Cardiac muscle cell (in vitro differentiated cells and primary cell): ENCODE measurements at places on chromosomes 5 and 9. TPM values are rescaled to one million over a fixed set of nuclear protein-coding genes. Genes with fewer than 3 reads are reported as not detected.

DNA sequence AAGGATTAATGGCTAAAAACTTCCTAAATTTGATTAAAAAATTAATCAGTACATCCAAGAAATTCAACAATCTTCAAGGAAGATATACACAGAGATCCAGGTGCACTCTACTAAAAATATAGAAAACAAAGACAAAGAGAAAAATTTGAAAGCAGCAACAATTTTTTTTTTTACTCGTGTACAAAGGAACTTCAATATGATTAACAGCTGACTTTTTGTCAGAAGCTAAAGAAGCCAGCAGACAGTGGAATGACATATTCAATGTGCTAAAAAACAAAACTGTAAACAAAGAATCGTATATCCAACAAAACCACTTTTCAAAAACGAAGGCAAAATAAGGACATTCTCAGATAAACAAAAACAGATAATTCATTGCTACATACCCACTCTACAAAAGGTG, 234.6 kb downstream of the FSTL4 start:
- no peaks in the 10 kb centered on the region for H3K4me1 ChIP-seq
- DNase-seq = no peak
- H3K36me3 ChIP-seq = no peaks in the 10 kb centered on the region
- H3K27ac ChIP-seq = no peak overlapping the region

DNA sequence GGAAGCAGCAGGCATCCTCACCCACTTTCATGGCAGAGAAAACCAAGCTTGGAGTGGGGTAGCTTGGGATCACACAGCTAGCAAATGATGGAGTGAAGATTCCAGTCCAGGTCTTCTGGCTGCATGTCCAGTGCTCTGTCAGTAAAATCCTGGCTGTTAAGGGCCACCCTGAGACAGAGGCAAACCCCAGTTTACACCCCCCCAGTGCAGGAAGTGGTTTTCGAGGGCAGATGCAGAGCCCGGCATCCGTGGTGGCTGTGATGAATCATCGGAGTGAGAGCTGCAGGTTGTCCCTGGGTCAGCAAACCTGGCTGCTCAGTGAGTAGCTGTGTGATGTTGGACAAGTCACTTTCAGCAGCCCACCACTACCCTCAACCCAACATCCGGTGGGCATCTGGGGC, 115.4 kb downstream of the RGS3 start:
- no peaks in the 10 kb centered on the region for H3K27me3 ChIP-seq
- peaks cover 16% of the 10 kb centered on the region for H3K4me1 ChIP-seq
- peak overlapping the region; percentile 57 for H3K27ac ChIP-seq
- no peak overlapping the region for H3K4me3 ChIP-seq
- DNase-seq = no peak

DNA sequence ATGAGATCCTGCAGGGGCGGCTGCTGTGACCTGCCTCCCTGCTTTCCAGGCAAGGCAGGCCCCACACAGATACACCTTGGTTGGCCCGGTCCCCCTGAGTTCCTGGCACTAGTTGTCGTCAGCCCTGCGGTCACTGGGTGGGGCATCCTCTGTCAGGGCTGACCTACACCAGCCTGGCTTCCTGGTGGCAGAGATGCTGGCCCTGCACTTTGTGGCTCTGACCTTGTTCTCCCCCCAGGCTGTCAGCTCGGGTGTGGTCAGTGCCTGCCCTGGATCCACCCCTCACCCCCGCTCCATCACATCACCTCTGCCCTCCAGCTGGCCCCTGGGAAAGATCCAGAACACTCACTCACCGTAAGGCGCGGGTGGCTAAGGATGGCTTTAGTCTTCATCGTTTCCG, 74.1 kb downstream of the PHF2 start:
- peaks cover 14% of the 10 kb centered on the region for H3K36me3 ChIP-seq
- no peak overlapping the region for H3K27ac ChIP-seq
- DNase-seq = no peak
- no peaks in the 10 kb centered on the region for H3K4me1 ChIP-seq
- no peaks in the 10 kb centered on the region for H3K27me3 ChIP-seq
- no peak overlapping the region for H3K4me3 ChIP-seq

Gene C5orf47
- 0.57 TPM in 1 of 2 replicates, not detected in the other for total RNA-seq

GRCh38 chr9:16314476-16314875, 556.0 kb downstream of the BNC2 start:
- no peaks in the 10 kb centered on the region for H3K36me3 ChIP-seq
- H3K27ac ChIP-seq = no peak overlapping the region
- peaks cover 4% of the 10 kb centered on the region for H3K27me3 ChIP-seq

Gene GRIN1
- 0.03 TPM in 1 of 2 replicates, not detected in the other for total RNA-seq

Gene MCIDAS
- total RNA-seq = not detected in 2 replicates

GRCh38 chr9:95096807-95097206, 220.7 kb downstream of the FANCC start:
- H3K27me3 ChIP-seq = no peaks in the 10 kb centered on the region
- H3K4me3 ChIP-seq = no peak overlapping the region
- no peak for DNase-seq
- H3K36me3 ChIP-seq = no peaks in the 10 kb centered on the region
- peaks cover 18% of the 10 kb centered on the region for H3K4me1 ChIP-seq

Gene CDKN2B-AS1
- not detected in 2 replicates for total RNA-seq

Gene RRAGA
- 43.8 and 53.7 TPM in 2 replicates for total RNA-seq

Gene PCDHGA12
- 1.7 and 6.1 TPM in 2 replicates for total RNA-seq

DNA sequence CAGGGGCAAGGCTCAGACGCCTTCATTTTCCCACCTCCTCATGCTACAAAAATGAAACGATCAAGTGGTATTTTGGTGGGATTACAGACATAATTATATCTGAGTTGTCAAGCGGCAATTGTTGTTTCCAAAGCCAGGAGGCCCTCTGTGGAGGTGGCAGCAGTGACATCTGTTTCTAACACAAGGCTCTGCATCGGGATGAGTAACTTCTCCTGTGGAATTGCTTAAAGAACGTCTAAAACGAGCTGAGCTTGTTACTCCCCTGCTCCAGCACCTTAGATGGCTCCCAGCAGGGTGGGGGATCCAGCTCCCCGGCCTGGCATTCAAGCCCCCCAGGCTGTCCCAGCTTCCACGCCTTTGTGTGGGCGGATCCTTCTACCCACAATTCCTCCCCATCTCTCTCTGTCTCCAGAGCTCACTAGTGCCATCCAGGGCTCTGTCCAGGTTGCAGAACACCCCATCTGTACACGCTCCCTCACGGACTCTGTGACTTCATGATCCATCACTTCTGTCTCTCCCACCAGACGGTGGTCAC, 36.8 kb downstream of the DAB2IP start:
- no peak overlapping the region for H3K27ac ChIP-seq
- no peaks in the 10 kb centered on the region for H3K27me3 ChIP-seq
- no peak for DNase-seq
- H3K4me3 ChIP-seq = no peak overlapping the region
- H3K36me3 ChIP-seq = no peaks in the 10 kb centered on the region

GRCh38 chr9:124137944-124138335, 119.8 kb upstream of the NEK6 start:
- DNase-seq = no peak
- no peaks in the 10 kb centered on the region for H3K36me3 ChIP-seq
- no peak overlapping the region for H3K27ac ChIP-seq

Gene INSL6
- not detected in 2 replicates for total RNA-seq

Gene WWC1
- 8.6 and 9.7 TPM in 2 replicates for total RNA-seq

GRCh38 chr9:105912157-105912862, 218.0 kb downstream of the TMEM38B start:
- no peaks in the 10 kb centered on the region for H3K36me3 ChIP-seq
- H3K27me3 ChIP-seq = no peaks in the 10 kb centered on the region
- no peak for DNase-seq
- H3K27ac ChIP-seq = no peak overlapping the region
- no peak overlapping the region for H3K4me3 ChIP-seq

DNA sequence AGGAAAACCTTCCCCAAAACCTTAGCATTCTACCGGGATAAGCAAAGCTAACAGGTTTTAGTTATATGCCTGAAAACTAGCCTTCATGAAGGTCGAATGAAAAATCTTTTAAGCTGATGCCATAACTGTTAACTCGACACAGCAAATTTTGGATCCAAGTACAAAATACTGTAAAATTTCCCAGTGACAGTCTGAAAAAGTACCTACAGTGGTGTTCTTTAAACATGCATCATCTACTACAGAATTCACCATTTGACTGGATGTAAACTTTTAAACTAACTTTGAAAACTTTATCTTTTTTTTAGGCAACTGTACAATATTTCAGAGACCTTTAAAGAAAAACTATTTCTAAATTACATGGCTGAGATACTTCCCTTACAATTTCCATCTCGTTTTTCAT, 791 bp downstream of the RAPGEF6 start:
- peak overlapping the region; percentile 98 for H3K27ac ChIP-seq
- H3K4me3 ChIP-seq = peak overlapping the region; percentile 67
- no peaks in the 10 kb centered on the region for H3K27me3 ChIP-seq
- peaks cover 23% of the 10 kb centered on the region for H3K4me1 ChIP-seq
- DNase-seq = no peak

- no peak overlapping the region for H3K27ac ChIP-seq
- no peak overlapping the region for H3K4me3 ChIP-seq
- DNase-seq = no peak
- no peaks in the 10 kb centered on the region for H3K27me3 ChIP-seq
These were observed 7.0 kb downstream of the RCL1 start for GRCh38 chr9:4799775-4800174.

DNA sequence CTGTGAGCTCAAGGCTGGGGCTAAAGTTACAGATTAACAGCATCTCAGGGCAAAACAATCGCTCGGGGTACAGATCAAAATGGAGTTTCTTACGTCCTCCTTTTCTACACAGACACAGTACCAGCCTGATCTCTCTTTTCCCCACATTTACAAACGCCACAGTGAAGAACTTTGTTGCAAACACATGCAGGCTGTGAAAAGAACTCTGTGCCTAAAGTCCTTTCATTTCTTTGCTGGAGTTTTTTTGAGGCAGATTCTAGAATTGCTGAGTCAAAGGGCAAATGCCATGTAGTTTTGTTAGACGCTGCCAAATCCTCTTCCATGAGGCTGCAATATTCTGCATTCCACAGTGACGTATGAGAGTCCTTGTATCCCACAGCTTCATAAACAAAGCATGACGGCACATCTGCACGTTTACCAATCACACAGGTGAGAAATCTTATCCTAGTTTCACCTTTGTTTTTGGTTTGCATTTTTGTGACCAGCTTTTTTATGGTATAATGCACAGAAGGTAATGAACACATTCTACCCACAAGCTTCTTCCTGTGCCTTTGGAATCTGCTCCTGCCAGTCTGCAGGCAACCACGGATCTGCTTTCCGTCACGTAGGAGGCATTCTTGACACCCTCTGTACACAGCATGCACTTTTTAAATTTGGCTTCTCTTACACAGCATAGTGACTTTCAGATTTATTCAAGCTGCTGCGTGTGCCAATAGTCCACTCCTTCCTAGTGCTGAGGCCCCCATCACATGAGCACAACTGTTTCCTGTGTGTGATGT, 44.6 kb upstream of the LPCAT1 start:
- H3K4me3 ChIP-seq = no peak overlapping the region
- DNase-seq = peak; percentile 36
- H3K36me3 ChIP-seq = peaks cover 3% of the 10 kb centered on the region
- H3K27me3 ChIP-seq = no peaks in the 10 kb centered on the region
- H3K27ac ChIP-seq = peak overlapping the region; percentile 57

DNA sequence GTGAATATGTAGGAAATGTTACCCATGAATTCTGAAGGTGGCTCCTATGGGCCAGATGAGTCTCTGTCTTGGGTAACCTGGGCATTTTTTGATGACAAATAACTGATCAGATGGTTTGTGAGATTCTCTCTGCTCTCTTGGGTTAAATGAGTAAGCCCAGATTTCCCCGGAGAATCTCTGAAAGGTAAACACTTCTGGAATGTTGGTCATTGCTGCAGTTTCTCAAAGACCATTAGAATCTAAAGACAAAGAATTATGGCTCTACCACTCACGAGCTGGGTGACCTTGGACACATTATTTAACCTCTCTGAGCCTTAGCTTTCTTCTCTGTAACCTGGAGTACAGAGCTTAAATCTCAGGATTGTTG, 191.2 kb downstream of the DAB2IP start:
- H3K36me3 ChIP-seq = no peaks in the 10 kb centered on the region
- no peak for DNase-seq
- no peaks in the 10 kb centered on the region for H3K27me3 ChIP-seq
- H3K4me1 ChIP-seq = peaks cover 4% of the 10 kb centered on the region
- no peak overlapping the region for H3K27ac ChIP-seq

- DNase-seq = no peak
- H3K36me3 ChIP-seq = no peaks in the 10 kb centered on the region
- H3K4me3 ChIP-seq = no peak overlapping the region
- H3K27ac ChIP-seq = no peak overlapping the region
- H3K27me3 ChIP-seq = peaks cover 21% of the 10 kb centered on the region
These were observed 22.8 kb upstream of the TRMT10B start for GRCh38 chr9:37730839-37731238.

DNA sequence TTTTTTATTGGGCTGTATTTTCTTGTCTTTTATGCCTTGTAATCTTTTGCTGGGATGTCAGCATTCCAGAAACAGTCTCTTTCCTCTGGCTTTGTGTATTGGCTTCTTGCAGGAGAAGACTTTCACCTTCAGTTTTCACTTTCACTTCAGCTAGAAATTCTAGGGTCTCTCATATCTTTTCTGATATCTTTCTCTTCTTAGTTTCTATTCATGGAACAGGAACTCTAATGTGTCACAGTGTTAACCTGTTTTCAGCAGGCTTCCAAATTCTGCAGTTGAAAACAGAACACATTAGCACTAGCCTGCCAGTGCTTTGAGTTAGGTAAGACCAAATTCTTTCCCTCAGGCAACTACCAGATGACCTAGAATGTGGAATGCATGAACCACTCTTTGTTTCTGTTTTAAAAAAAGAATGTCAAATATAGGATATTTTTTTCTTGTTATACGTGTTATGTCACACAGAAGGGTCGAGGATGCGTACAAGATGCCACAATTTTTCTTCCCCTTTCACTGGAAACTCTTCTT, 164.7 kb downstream of the TUSC1 start:
- H3K4me1 ChIP-seq = no peaks in the 10 kb centered on the region
- no peak for DNase-seq
- no peak overlapping the region for H3K27ac ChIP-seq
- H3K4me3 ChIP-seq = no peak overlapping the region

Gene SHISAL2B
- total RNA-seq = 1.9 TPM in 1 of 2 replicates, not detected in the other

GRCh38 chr9:123517512-123517911, 161.5 kb downstream of the CRB2 start:
- no peak for DNase-seq
- H3K4me1 ChIP-seq = no peaks in the 10 kb centered on the region
- H3K36me3 ChIP-seq = no peaks in the 10 kb centered on the region
- no peak overlapping the region for H3K4me3 ChIP-seq
- H3K27ac ChIP-seq = no peak overlapping the region
- H3K27me3 ChIP-seq = no peaks in the 10 kb centered on the region

- no peak overlapping the region for H3K4me3 ChIP-seq
- no peaks in the 10 kb centered on the region for H3K27me3 ChIP-seq
- H3K4me1 ChIP-seq = no peaks in the 10 kb centered on the region
- no peaks in the 10 kb centered on the region for H3K36me3 ChIP-seq
These were observed 182.2 kb downstream of the AUH start for GRCh38 chr9:91179237-91180138.
